Hematopoietic multipotent progenitor cell treated with erythropoietin and hydrocortisone succinate and interleukin-3 and kit ligand, for 4 days (in vitro differentiated cells): ENCODE measurements at places on chromosomes 5 and 9.

DNA sequence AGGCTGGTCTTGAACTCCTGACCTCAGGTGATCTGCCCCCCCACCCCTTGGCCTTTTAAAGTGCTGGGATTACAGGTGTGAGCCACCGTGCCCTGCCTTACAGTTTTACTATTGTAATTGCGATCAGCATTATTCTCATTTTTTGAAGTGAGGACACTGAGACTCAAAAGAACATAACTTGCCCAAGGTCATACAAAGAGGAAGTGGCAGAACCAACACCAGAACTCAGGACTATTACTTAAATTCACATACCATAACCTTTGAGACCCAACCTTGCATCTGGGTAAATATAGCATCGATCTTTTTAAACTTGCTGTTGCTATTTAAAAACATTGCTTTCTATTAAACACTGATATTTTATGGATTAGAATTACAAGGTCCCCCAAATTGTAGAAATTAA lies 54.2 kb downstream of the FOXI1 start:
- DNase-seq, result no peak

GRCh38 chr9:117744856-117745389 lies 40.7 kb downstream of the TLR4 start:
- DNase-seq, result peak; percentile 32

DNA sequence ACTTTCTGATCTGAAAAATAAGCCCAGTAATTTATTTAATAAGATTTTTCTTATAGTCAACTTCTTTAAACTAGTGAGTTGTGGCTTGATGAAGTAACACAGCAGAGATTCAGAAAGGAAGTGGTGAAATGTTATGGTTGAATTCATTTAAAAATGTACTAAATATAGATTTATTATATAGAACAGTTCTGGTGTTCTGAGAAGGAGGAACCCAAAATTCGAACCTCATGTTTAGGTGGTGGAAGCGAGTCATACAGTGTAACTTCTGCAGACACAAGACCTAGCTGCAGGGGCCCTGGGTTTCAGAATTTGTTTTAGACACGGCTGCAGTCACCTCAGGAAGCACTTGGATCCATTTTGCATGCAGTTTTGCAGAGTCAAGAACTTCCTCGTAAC lies 188.2 kb downstream of the TRIO start:
- DNase-seq, result peak; percentile 67

GRCh38 chr5:158796812-158797497 lies 302.8 kb downstream of the EBF1 start:
- no peak for DNase-seq
